SJSA1 (cell line): ENCODE measurements at places on chromosomes 5 and 9. TPM values are rescaled to one million over a fixed set of nuclear protein-coding genes. Genes with fewer than 3 reads are reported as not detected.

GPR151 gene
- total RNA-seq, result not detected in 2 replicates

DNA sequence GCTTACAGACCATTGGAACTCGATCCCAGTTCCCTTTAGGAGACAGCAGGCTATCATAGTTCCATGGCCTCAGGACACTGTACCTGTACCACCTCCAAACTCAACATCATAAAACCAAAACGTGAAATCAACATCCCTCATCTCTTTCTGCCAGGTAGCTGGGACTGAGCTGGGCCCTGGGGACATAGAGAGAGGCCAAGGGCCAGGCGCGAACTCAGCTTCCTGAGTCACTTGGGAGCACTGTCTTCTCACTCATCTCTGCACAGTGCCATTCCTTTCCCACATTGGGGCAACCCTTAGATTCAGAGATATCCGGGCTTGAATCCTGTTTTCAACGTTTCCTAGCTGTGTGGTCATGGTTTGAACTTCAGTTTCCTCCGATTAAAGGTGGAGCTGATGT lies 12.2 kb downstream of the DAB2IP start:
- no peak for DNase-seq

CDO1 gene
- total RNA-seq, result 6.8 TPM in 2 replicates

DNA sequence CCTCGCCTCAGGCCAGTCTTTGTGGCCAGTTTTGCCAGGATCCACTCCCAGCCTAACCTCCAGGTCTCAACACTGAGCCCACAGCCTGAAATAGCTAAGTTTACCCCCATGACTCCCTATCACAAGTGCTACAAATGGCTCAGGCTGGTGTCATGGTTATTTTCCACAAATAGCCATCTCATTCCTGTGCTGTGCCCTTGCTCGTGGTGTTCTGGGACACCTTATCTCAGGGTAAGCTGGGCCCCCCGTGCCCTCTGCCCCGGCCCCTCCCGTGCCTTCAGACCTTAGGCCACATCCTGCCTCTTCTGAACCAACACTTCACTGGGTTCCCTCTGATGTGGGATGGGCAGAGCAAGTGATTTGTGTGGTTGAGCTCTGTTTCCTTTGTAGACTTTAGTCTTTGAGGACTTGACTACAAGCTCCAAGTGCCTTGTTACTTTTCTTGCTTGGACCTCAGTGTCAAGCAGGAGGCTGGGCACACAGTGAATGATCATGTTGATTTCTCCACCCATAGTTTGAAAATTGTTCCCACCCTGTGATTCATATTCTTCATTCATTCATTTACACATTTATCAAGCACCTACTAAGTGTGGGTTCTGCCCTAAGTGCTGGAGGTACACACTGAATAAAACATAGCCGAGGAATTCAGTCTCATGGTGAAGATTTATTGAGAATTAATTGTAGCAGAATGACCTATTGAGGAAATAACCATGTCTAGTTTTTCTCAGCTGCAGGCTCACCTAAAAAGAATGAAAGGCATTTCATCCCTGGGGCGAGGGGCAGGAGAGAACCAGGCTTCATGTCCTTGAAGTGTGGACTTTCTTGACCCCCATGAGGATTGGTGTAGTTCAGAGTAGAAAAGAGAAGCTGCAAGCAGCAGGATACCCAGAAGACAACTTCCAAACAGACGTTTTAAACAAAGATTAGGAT lies 84.5 kb upstream of the CTNNA1 start:
- DNase-seq, result no peak

DNA sequence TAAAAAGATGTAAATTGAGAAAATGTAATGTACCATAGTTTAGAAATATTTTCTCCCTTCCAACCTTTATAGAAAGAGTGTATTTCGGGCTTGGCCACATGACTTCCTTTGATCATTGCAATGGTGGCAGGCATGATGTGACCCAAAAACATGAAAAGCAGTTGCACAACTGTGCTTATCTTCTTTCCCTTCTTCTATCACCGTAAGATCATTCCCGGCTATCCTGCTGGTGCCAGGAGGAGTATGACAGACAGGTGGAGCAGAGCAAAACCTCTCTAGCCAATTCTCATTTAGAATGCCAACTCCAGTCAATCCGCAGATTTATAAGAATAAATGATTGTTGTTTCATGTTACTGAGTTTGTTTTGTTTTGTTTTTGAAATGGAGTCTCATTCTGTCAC lies 10.6 kb upstream of the TESK1 start:
- no peak for DNase-seq

DNA sequence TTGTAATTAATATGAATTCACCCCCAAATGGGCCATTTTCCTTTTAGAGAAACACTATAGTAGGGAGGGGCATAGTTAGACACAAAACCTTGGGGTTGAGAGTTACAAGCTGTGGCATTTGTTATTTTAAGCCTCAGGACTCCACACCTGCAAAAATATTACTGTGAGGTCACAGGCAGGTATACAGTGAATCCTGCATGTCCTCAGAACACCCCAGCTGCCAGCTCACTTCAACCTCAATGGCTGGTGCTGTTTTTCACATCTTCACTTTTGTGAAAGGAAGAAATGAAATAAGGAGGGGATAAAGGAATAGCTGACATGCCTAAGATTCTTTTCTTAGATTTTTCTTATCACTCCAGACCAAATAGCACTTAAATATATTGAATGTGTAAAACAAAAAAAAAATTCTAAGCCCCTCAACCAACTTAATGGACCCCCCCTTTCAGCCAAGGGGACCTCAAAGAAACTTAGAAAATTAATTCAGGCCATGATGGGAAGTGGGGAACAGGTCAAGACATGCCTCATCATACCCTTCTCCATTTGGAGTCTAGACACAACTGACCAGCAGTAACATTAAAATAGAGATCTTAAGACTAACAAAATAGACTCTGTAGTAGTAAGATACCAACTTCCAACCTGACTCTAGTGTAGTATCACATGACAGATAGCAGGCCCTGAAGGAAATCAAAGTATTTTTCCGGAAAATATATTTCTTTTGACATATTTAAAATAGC lies 9.2 kb downstream of the C9orf85 start:
- no peak for DNase-seq

DNA sequence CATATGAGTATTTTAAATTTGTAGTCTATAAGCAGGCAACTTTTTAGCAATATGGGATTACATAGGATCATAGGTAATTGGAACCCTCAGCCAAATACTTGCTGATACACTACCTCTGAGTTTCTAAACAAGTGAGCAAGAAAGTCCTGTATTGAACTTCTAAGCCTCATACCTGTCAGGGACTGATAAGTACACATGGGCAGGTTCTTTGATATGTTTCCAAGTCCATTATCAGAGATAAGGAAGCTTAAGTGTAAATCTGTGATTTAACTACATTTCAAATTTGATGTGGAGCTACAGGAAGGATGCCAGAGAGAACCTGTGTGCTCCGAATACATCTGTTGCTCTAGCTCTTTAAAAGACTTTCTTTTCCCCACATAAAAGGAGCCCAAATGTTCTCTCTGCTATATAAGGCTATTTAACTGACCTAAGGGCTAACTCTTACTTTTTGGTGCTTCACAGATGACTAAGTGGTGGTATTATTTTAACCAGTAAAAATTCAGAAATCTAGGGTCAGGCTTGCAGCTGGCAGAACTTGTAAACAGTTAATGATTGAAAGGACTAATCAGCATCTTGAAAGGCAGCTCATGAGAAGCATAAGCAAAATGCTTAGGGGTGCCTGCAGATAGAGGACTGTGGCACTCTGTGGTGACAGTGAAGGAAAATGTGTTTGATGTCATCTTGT lies 228.6 kb downstream of the NR3C1 start:
- no peak for DNase-seq

PIGO gene
- total RNA-seq, result 7.1 and 10.6 TPM in 2 replicates

OR1J2 gene
- total RNA-seq, result not detected in 2 replicates

LSM11 gene
- 9.3 and 10.4 TPM in 2 replicates for total RNA-seq

GRCh38 chr9:15635752-15636151 lies 82.9 kb downstream of the CCDC171 start:
- no peak for DNase-seq

IGFBPL1 gene
- total RNA-seq, result 1.7 and 9.1 TPM in 2 replicates

DNA sequence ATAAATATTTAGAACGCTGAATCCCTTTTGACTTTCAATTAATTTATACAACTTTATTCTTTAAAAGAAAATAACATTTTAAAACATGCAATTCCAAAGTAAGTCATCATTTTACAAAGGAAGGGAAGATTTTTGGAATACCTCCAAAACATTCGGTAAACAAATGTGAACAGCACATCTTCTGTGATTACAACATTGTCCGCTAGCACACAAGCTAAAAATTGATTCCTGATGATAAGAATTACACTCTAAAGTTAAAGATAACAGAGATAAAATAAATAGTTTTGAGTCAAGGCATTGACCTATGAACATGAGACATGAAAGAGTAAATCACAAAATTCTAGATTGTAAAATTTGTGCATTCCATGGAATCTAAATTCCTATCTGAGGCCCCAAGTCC lies 56.2 kb upstream of the TRAF1 start:
- no peak for DNase-seq

GRCh38 chr9:33445389-33446239 lies 1.8 kb downstream of the AQP3 start:
- no peak for DNase-seq

ZNF367 gene
- total RNA-seq, result 45.4 and 55.5 TPM in 2 replicates

DNA sequence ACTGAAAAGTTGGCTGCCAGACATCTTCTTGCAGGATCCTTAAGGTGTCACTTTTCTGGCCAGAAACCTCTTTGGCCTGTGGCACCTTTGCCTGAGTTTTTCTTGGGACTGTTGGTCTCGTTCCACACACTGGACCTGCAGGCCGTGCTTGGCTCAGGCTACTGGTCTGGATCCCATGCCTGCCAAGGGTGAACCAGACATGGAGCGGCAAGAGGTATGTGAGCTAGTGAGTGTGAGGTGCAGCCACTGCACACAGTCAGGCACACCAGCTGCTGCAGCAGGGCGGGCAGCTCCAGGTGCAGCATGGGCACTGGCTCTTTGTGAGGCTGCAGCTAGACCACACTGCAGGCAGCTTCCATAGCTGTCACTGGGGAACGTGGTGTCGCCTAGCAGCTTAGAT lies 47.9 kb downstream of the NDUFAF2 start:
- no peak for DNase-seq

FAM200C gene
- 5.0 and 5.5 TPM in 2 replicates for total RNA-seq

- DNase-seq, result no peak
These were observed 463.1 kb downstream of the DMAC1 start for GRCh38 chr9:7336356-7337065.

GRCh38 chr9:130636648-130637020 lies 27.8 kb upstream of the PRDM12 start:
- DNase-seq, result no peak

DNA sequence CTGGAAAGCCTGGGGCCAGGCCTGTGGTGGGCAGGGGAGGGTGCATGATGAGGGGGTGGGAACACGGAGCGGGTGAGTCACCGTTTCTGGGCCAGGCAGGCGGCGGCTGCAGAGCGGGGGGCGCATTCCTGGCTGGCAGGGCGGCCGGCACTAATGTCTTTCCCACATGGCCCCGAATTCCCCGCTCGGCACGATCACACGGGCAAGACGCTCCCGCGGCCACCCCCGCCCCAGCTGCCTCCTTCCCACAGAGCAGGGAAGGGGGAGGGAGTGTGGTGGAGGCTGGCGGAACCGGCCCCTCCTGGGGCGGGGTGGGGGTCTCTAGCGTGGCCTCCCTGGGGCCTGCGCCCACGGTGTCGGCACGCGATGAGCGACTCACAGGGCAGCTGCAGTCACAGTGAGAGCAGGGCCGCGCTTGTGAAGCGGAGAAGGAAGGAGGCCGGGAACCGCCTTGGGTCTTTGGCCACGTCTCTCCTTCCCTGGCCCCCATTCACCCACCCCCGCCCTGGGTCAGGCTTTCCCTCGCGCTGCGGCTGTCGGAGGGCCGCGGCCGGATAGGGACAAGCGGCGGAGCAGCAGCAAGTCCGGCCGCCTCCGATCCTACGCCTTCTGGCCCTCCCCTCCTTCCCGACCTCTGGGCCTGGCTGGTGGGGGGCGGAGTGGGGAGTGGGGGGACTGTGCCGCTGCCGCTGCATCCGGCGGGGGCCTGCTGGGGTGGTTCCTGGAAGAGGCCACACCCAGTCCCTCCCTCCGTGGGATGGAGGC lies 48.9 kb downstream of the CXXC5 start:
- peak; percentile 97 for DNase-seq

- no peak for DNase-seq
These were observed 31.9 kb upstream of the HAND1 start for GRCh38 chr5:154509784-154510555.

NOL8 gene
- 16.3 and 25.1 TPM in 2 replicates for total RNA-seq

UGCG gene
- total RNA-seq, result 54.7 and 58.1 TPM in 2 replicates

TXN gene
- 246 and 303 TPM in 2 replicates for total RNA-seq

DNA sequence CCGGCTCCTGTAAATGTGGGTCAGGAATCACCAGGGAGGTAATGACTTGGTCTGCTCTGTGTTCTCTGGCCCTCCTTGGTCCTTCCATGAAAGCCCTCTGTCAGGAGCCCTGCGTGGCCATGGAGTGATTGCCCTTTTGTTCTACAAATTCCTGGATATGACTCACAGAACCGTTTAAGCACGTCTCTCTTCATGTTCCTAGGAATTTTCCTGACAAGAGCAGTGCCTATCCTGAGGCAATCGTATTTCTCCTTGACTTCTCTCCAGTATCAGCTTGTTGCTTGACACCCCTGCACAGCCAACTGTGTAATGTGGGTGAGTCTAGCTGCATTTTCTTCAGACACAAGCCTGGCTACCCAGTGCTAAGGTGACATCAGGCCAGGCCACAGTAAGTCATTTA lies 274.3 kb upstream of the ZNF462 start:
- DNase-seq, result peak; percentile 75

FAM81B gene
- not detected in 2 replicates for total RNA-seq

GRCh38 chr9:87849144-87849758 lies 33.4 kb upstream of the SPATA31E1 start:
- no peak for DNase-seq

GMCL2 gene
- not detected in 2 replicates for total RNA-seq

DNA sequence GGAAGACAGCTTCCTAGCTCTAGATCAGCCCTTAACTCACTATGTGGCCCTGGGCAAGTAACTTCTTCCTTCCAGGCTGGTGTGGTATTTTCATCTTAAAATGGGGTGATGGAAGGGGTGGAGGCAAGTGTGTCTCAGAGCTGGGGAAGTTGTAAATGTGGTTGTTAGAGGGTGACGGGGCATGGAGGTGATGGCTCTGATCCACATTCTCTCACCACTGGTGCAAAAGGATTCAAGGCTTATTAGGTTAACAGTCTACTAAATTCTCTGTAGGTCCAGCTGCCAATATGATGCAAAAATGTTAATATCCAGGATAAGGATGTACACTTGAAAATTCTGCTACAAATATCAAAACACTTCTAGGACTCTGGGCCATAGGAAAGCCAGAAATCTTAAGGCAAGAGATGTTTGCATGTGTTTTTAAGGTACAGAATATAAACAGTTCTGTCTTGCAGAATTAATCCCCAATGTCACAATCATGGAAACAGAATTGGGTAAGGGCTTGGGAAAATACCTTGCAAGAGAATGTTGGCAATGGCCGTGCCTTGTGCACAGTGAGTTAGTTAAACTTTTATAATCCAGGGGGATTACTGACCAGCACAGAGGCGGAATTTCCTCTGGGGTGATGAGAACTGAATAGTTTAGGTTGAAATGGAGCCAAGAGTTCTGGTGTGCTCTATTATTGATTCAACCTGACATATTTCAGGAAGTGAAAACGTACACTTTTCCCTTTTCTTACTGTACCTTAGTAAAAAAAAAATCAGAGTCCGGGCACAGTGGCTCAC lies 19.8 kb downstream of the TNFSF15 start:
- no peak for DNase-seq
